Activated gamma-delta T cell treated with anti-CD3 and anti-CD28 coated beads, Interleukin-2, amount 50 U/mL, for 16 hours (primary cell): ENCODE measurements at places on chromosomes 6 and 20.
A peak's percentile ranks its signal among the peaks of the same experiment; 100 is the strongest.

- DNase-seq: no peak
Measured at GRCh38 chr6:1620504-1621069, 10.9 kb downstream of the FOXC1 start.

DNA sequence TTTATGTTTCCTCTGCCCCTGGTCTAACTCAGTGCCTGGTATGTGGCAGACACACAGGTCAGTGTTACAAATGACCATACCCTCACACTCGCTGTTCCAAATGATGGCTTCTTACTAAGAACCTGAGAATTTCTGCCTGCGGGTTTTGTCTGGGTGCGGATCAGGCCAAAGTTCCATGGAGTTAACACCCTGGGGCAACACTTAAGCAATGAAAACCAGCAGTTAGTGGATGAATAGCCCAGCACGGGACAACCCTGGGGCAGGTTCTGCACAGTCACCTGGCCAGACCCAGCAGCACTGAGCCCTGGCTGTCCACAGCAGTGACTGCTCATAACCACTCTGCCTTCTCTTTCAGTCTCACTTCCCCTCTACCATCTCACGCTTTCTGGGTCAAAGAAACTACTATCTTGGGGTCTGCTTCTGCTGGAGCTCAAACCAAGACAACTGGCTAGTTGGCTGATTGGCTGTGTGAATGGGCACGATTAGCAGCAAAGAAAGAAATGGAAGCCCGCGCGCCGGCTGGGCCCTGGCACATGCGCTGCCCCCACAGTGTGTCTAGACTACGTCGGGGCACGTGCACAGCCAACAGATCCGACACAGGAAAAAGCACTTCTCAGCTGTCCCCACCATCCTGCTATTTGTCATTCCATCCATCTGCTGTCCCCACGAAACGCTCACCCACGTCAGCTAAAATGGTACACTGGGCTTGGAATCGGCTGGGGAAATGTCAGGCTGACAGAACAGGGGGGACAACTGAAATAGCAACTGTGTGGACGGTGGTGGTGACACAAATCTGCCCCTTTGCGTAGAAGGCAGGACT is 36.6 kb downstream of the MGME1 start:
- DNase-seq: no peak

DNA sequence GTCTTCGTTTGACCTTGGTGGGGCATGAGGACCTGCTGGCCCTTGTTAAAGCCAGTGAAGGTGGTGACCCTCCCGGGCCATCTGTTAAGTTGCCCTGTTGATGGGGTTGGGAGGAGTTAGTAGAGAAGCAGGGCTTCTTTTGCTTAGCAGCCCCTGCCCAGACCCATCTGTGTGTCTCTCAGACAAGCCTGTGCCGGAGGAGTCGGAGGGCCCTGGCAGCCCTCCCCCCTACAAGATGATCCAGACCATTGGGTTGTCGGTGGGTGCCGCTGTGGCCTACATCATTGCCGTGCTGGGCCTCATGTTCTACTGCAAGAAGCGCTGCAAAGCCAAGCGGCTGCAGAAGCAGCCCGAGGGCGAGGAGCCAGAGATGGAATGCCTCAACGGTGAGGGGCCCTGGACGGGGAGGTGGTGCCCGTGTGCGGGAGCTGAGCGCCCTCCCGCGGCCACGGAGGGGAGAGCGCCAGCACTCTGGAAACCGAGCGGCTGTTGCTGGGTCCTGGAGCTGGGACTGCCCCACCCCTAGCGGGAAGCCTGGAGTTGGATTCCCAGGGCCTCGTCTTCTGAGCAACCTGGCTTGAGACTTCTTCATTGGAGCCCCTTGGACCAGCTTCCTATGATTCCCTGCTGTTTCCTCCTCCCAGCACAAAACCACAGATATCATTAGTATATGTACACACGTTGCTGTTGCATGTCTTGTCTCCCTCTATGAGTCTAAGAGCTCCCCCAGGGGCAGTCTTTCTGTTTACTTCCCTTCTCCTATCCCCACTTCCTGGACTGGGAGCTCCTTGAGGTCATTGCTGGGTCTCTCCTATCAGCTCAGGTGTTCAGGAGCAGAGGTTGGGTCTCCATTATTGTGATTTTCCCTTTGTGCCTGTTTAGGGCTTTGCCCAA is 27.6 kb upstream of the SRF start:
- DNase-seq: peak; percentile 57

DNA sequence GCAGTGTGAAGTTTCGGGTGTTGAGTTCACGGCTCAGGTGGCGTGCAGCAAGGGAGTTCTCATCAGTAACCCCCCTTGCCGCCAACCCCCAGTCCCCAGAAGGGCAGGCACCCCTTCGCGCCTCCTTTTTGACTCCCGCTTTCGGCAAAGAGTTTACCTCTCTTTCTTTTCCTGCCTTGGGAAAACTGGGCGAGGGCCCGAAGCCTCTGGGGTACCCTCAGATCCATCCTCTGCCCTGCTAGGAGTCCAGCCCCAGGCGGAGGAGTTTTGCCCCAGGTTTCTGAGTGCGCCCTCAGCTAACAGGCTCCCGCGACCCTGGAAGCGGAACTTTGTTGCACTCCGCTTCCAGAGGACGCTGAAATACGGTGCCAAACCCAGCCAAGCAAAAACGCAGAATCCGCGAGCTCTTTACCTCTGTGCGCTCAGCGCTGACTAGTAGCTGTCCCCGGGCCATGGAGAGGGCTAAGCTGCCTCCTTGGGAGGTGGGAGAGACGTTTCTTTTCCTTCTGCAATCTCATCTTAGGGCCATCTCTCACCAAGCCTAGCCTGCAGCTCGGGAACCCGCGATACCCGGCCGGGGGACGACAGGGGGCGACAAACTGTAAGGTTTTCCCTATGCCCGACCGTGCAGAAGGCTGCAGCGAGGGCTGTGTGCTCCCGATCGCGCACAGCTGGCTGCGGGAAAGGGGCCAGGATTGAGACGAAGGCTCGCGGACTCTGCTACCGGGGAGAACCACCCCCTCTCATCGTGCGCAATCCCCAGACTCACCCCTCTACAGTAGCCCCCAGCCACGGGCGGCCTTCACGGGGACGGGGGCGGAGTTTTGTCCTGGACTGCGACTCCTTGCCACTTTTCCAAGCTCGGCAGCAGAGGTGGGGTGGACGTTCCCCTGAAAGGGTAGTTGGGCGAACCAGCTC is 2.7 kb upstream of the PAX1 start:
- no peak for DNase-seq

- no peak for DNase-seq
Measured at GRCh38 chr6:30167101-30167500, 3.8 kb downstream of the TRIM15 start.

DNA sequence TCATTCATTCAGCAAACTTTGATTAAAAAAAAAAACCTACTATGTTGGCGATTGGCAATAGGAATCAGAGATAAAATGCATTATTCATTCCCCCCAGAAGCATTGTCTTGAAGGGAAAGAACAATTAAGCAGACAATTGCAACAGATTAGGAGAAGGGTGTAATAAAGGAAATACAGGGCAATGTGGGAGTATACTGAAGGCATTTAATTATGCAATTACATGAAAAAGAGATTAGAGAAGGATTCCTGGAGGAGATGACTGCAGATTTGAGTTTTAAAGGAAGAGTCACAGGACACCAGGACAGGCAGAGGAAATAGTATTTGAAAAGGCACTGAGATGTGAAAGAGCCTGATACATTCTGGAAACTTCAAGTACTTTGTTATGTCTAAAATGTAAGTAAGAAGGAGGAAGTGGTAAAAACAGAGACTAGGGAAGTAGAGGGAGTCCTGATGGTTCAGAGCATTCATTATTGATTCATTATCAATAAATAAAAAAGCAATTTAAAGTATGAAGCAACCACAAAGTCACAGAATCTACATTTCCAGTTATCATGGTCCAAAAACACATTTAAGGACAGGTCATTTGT is 43.7 kb downstream of the THEMIS start:
- DNase-seq: no peak

- DNase-seq: no peak
Measured at GRCh38 chr6:166516251-166516884, 70.1 kb downstream of the RAMACL start.

- DNase-seq: no peak
Measured at GRCh38 chr20:32477594-32478512, 107.3 kb downstream of the NOL4L start.

- no peak for DNase-seq
Measured at GRCh38 chr6:140909156-140909555, 1223.6 kb upstream of the GJE1 start.

DNA sequence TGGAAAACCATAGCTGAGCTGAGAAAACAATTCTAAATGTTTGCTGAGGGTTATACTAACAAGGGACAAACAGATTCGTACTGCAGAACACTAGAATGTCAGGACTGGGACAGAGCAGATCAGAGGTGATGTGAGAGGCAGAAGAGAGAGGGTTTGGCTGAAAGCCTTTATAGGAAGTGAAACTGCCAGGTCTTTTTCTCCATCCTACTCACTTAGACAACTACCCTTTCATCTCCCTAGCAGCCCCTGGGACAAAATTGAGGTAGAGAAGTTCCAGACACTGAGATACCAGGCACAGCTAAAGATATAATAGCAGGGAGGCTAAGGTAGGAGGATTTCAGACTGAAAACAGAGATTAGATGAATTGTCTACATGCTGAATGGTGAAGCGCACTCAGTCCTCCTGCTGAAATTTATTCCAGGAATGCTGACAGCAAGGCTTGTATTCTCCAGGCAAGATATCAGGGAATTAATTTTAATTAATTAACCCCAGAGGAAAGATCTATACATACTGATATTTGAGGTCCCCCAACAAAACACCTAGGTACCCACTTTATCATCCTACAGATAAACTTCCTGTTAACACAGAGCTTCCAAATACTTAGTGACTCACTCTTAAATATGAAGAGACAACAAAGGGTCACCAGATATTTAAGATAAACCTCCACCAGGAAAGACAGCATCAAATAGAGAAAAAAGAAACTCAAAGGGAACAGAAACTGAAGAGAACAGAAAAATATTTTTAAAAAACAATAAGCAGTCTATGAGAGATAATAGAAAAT is 12.6 kb upstream of the EIF2S2 start:
- no peak for DNase-seq

DNA sequence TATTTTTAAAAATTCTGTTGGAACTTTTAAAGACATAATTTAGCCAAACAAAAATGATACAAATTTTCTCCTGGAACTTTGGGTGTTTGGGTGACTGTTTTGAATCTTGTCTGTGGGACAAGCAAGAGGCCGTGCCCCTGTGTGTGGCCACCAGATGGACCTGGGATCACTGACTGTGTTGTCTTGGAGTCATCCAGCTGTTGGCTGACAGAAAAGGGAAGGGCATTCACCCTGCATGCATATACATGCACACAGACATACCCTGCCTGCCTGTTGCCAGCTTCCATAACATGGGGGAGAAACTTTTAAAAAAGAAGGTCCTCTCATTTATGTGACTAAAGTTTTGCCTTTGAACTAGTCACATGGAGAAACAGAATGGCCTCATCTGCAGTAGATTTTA is 72.7 kb downstream of the BLOC1S5 start:
- no peak for DNase-seq
